ENCODE measurements at places on chromosomes 16 and 17.
A peak's percentile ranks its signal among the peaks of the same experiment; 100 is the strongest.

DNA sequence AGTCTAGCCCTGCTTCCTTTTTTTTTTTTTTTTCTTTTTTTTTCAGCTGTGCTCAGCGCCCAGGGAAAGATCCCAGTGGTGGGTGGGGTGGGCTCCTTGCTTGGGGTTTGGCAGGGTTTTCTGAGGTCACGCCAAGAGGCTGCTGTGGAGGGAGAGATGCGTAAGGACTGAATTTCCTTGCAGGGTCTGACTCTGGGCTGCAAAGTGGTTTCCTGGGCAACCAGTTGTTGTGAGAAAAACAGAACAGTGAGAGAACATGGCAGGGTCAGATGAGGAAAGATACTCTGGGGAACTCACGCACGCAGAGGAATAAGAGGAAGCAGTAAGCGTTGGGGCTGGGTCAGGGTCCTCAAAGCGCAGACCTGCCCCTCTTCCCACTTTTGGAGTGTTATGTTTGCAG lies 119.5 kb downstream of the IRF8 start:
- H3K4me1 ChIP-seq, result no peaks in the 10 kb centered on the region
- H3K36me3 ChIP-seq, result no peaks in the 10 kb centered on the region
- no peak overlapping the region for H3K4me3 ChIP-seq
- DNase-seq, result no peak

- no peak for DNase-seq
- no peaks in the 10 kb centered on the region for H3K27me3 ChIP-seq
- H3K4me3 ChIP-seq, result no peak overlapping the region
- peaks cover 8% of the 10 kb centered on the region for H3K36me3 ChIP-seq
- H3K27ac ChIP-seq, result no peak overlapping the region
- H3K4me1 ChIP-seq, result peaks cover 13% of the 10 kb centered on the region
Measured at GRCh38 chr17:60679287-60679686, 1.6 kb downstream of the BCAS3 start.

DNA sequence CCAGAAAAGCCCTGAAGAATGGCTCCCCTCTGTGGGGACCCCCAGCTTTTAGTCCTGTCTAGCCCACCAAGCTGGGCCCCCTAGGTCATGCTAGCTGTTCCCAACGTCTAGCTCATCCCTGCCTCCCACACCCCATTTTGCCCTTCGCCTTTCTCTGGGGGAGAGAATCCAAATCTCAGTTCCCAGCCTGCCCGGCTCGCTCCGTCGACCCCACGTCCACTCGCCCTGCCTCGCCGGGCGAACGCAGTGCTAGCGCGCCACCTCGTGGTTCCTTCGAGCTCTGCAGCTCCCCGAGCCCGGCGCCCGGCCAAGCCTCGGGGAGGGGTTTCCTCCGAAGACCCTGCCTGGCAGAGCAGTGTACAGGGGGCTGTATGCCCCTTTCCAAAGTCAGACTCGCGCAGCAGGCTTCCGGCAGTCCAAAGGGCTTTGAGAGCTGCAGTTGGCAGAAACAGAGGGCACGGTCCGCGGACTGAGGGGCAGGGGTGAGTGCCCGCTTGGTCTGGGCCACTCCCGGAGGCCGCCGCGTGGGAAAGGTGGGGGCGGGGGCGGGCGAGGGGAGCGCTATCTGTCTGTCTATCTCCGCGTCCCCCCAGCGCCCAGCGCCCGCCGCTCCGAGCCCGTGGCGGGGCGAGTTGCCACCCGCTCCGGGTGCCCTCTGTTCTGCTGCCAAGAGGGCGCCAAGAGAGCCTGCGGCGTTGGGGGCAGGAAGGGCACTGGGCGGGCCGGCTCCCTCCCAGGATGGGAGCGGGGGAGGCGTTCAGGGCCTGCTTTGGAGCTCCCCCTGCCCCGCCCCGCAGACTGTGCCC lies 1.7 kb upstream of the DLX3 start:
- no peak overlapping the region for H3K27ac ChIP-seq
- peak overlapping the region; percentile 53 for H3K4me3 ChIP-seq
- DNase-seq, result no peak

- no peaks in the 10 kb centered on the region for H3K4me1 ChIP-seq
- no peak overlapping the region for H3K27ac ChIP-seq
- no peak for DNase-seq
Measured at GRCh38 chr16:79618041-79618691, 17.6 kb upstream of the MAF start.

GRCh38 chr17:73722165-73722564 lies 77.9 kb upstream of the SDK2 start:
- no peak for DNase-seq
- H3K4me3 ChIP-seq, result no peak overlapping the region
- no peaks in the 10 kb centered on the region for H3K36me3 ChIP-seq
- no peaks in the 10 kb centered on the region for H3K27me3 ChIP-seq
- H3K27ac ChIP-seq, result no peak overlapping the region
- H3K4me1 ChIP-seq, result no peaks in the 10 kb centered on the region

- H3K27ac ChIP-seq, result no peak overlapping the region
- DNase-seq, result no peak
- no peak overlapping the region for H3K4me3 ChIP-seq
- no peaks in the 10 kb centered on the region for H3K36me3 ChIP-seq
Measured at GRCh38 chr17:61511480-61512182, 59.4 kb downstream of the TBX4 start.

- no peak overlapping the region for H3K27ac ChIP-seq
- H3K4me3 ChIP-seq, result no peak overlapping the region
- H3K36me3 ChIP-seq, result no peaks in the 10 kb centered on the region
- no peak for DNase-seq
- no peaks in the 10 kb centered on the region for H3K27me3 ChIP-seq
Measured at GRCh38 chr16:49978569-49979326, 46.3 kb upstream of the CNEP1R1 start.

GRCh38 chr16:89957216-89957785 lies 8.7 kb downstream of the DEF8 start:
- no peak overlapping the region for H3K27ac ChIP-seq
- peak overlapping the region; percentile 31 for H3K4me3 ChIP-seq
- no peaks in the 10 kb centered on the region for H3K4me1 ChIP-seq
- no peak for DNase-seq

GRCh38 chr16:86363057-86363490 lies 147.3 kb upstream of the FOXF1 start:
- H3K27me3 ChIP-seq, result no peaks in the 10 kb centered on the region
- DNase-seq, result no peak
- no peak overlapping the region for H3K4me3 ChIP-seq
- peaks cover 7% of the 10 kb centered on the region for H3K4me1 ChIP-seq

DNA sequence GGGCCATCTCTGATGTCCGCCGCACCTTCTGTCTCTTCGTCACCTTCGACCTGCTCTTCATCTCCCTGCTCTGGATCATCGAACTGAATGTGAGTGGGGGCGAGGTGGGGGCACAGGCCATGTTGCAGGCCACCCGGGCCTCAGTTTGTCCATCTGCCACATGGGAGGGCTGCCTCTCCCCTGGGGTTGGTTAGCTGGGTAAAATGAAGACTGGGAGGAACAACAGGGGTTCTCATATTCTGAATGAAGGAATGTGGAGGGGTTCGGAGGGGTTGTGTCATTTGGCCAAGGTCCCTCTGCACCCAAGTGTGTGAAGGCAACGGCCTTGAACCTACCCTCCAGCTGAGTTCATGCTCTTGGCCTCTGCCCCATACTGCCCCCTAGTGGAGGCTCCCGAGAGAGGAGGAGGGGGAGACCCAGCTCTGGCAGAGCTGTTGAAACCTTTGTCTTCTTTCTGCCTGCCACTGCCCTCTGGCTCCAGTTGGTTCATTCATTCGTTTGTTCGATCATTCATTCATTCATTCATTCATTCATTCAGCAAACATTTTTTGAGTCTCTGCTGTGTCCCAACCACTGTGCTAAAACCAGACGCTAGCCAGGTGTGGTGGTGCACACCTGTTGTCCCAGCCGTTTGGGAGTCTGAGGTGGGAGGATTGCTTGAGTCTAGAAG lies 11.4 kb upstream of the TCAP start:
- no peak for DNase-seq
- peaks cover 4% of the 10 kb centered on the region for H3K36me3 ChIP-seq
- H3K27ac ChIP-seq, result no peak overlapping the region
- H3K4me3 ChIP-seq, result no peak overlapping the region
- no peaks in the 10 kb centered on the region for H3K27me3 ChIP-seq

DNA sequence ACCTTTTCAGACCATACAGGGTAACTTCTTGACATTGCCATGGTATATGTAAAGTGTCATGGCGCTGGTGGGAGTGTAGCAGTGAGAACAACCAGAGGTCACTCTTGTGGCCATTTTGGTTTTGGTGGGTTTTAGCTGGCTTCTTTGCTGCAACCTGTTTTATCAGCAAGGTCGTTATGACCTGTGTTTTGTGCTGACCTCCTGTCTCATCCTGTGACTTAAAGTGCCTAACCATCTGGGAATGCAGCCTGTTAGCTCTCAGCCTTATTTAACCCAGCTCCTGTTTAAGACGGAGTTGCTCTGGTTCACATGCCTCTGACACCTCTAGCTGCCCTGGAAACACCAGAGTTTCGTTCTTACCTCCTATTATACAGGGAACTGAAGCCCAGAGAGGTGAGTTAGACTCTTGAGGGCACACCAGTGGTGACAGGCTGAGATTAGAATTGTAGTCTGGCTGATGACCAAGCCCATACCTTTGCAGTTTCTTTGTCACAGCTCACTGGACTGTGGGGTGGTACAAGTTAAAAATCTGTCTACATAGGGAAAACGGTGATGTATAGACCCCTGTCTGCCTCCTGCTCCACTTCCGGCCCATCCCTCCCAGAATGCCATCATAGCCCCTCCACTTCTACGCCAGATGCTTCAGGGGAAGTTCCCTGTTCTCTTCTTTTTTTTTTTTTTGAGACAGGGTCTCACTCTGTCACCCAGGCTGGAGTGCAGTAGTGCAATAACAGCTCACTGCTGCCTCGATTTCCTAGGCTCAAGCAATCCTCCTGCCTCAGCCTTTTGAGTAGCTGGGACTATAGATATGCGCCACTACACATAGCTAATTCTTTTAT lies 21.0 kb downstream of the KSR1 start:
- no peaks in the 10 kb centered on the region for H3K36me3 ChIP-seq
- no peak for DNase-seq
- no peak overlapping the region for H3K4me3 ChIP-seq
- H3K27ac ChIP-seq, result no peak overlapping the region

DNA sequence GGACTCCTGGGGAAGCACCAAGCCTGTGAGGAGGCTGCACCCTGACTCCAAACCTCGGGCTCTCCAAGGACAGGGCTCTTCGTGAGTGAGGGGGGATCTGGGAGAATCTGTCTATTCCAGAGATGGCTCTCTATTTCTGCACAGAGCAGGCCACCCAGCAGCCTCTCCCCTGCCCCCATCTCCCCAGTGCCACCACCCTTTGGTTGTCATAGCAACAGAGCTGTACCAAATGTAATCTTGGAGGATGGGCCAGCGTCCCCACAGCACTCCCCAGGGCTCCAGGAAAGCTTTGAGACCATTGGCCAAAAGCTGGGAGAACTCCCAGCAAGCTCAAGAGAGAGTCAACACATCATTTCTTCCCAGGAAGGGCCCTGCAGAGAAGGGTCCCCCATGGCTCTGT lies 49.3 kb downstream of the ABCC12 start:
- no peaks in the 10 kb centered on the region for H3K4me1 ChIP-seq
- no peak overlapping the region for H3K4me3 ChIP-seq

DNA sequence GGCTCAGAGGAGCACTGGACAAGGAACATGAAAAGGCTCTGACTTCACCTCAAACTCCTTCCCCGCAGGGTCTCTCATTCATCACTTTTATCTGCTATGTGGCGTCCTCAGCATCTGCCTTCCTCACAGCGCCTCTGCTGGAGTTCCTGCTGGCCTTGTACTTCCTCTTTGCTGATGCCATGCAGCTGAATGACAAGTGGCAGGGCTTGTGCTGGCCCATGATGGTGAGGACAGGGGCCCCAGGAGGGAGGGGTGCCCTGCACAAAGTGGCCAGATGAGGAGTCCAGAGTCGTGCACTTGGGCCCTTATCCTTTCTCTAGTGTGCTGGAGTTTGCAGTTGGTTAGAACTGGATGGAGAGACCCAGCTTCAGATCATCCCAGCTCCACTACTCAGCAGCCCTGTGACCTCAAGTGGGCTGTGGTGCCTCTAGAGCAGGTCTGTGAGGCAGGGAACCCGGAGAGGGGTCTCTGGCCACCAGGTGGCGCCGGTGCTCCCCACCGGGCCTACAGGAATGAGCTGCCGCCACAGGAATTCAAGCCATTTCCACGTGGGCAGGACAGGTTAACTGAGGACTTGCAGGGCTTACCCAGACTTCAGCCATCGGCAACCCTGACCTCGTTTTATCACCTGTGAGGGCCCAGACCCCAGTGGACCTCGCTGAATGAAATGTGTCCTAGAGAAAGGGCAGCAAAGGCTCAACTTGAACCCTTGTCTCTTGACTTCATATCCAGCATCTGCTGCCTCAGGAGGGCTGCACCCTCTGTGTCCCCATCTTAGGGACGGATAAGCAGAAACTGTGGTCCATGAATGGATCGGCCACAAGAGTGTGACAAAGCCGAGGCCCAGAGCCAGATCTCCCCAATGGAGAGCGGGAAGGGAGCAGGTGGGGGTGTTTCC lies 4.0 kb downstream of the CMTM3 start:
- H3K4me1 ChIP-seq, result peaks cover 25% of the 10 kb centered on the region
- H3K27me3 ChIP-seq, result no peaks in the 10 kb centered on the region
- DNase-seq, result peak; percentile 51

- peak; percentile 80 for DNase-seq
- H3K4me1 ChIP-seq, result peaks cover 21% of the 10 kb centered on the region
- H3K36me3 ChIP-seq, result no peaks in the 10 kb centered on the region
- no peaks in the 10 kb centered on the region for H3K27me3 ChIP-seq
Measured at GRCh38 chr16:4624015-4624826, at the start of gene MGRN1. Gene MGRN1, plus strand, starts transcription at chr16:4624826. Its CDS starts 135 bp downstream, at chr16:4624961.

DNA sequence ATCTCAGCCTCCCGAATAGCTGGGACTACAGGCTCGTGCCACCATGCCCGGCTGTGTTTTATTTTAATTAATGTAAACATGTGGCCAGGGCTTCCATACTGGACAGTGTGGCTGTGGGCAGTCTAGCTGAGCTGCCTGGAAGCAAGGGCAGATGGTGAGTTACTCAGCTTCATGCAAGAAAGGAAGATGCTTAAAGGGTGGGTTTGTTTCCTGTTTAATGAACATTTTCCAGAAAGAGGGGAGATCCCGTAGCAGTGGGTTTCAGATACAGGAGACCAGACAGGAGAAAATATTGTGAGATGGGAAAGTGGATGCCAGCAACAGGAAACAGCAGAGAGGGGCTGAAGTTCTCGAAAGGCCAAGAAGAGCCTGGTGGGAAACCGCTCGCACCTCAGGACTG lies 7.3 kb downstream of the MAPK8IP3 start:
- H3K4me1 ChIP-seq, result peaks cover 6% of the 10 kb centered on the region
- no peak overlapping the region for H3K4me3 ChIP-seq
- H3K27me3 ChIP-seq, result no peaks in the 10 kb centered on the region
- H3K27ac ChIP-seq, result no peak overlapping the region

GRCh38 chr17:1720856-1721386 lies 3.6 kb upstream of the WDR81 start:
- H3K36me3 ChIP-seq, result no peaks in the 10 kb centered on the region
- no peak overlapping the region for H3K4me3 ChIP-seq
- peaks cover 19% of the 10 kb centered on the region for H3K4me1 ChIP-seq
- no peak overlapping the region for H3K27ac ChIP-seq
- no peak for DNase-seq

- DNase-seq, result no peak
- H3K27me3 ChIP-seq, result no peaks in the 10 kb centered on the region
- peaks cover 25% of the 10 kb centered on the region for H3K36me3 ChIP-seq
- H3K4me1 ChIP-seq, result no peaks in the 10 kb centered on the region
- no peak overlapping the region for H3K4me3 ChIP-seq
- H3K27ac ChIP-seq, result no peak overlapping the region
Measured at GRCh38 chr17:7515911-7516610, 31.9 kb downstream of the POLR2A start.

GRCh38 chr16:25151996-25152395 lies 40.5 kb downstream of the LCMT1 start:
- peaks cover 19% of the 10 kb centered on the region for H3K36me3 ChIP-seq
- no peak for DNase-seq
- no peak overlapping the region for H3K4me3 ChIP-seq
- H3K4me1 ChIP-seq, result no peaks in the 10 kb centered on the region

All from thoracic aorta (tissue), 2 donors.